ENCODE measurements at places on chromosomes 2 and 18. TPM values are rescaled to one million over a fixed set of nuclear protein-coding genes. Genes with fewer than 3 reads are reported as not detected.
A peak's percentile ranks its signal among the peaks of the same experiment; 100 is the strongest.

SKA1 gene
- 38.6 TPM for total RNA-seq

DNA sequence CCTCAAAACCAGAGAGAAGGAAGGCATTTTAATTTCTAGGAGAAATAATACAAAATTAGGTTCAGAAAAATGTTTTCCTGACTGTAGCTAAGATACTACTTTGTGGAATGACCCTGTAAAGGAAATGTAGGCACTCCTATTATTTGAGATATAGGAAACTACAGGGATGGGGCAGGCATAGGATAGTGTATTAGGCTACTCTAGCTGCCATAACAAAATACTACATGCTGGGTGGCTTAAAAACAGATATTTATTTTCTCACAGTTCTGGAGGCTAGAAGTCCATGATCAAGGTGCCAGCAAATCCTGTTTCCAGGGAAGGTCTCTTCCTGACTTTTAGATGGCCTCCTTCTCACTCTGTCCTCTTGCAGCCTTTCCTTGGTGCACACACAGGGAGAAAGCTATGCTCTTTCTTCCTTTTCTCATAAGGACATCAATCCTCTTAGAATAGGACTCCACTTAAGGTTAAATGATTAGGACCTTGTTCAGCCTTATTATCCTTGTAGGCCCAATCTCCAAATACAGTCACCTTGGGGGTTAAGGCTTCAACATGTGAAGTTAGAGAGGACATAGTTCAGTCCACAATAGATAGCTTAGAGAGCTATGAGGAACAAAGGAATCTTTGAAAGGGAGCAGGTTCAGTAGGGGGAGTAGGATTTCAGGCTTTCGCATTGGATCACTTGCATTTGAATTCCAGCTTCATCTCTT is 14.0 kb upstream of the CAVIN2 start:
- no peak for DNase-seq

GRCh38 chr2:3667151-3667631 is 9.2 kb downstream of the ALLC start:
- no peak for DNase-seq

- no peak for DNase-seq
Observed at GRCh38 chr2:21837168-21837960, 713.6 kb downstream of the TDRD15 start.

PLEKHH2 gene
- total RNA-seq: 2.2 TPM

DNA sequence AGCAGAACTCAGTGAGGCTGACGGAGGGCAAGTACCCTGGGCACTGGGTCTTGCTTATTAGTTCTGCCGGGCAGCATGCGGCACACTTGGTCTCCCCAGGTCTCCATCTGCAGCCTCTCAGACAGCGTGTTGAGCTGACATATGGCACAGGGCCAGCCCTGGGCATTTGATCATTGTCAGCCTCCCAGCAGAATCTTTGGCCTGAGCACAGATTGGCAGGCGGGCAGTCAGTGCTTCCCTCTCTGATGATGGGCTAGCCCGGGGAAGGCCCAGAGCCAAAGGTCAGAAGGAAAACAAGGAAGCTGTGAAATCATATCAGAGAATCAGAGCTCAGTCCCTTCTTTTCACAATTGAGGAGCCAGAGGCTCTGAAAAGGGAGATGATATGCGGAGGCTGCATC is 150.1 kb upstream of the LRRTM1 start:
- DNase-seq: no peak

CPO gene
- total RNA-seq: not detected

GRCh38 chr18:12858991-12859390 is 25.0 kb downstream of the PTPN2 start:
- DNase-seq: no peak

DNA sequence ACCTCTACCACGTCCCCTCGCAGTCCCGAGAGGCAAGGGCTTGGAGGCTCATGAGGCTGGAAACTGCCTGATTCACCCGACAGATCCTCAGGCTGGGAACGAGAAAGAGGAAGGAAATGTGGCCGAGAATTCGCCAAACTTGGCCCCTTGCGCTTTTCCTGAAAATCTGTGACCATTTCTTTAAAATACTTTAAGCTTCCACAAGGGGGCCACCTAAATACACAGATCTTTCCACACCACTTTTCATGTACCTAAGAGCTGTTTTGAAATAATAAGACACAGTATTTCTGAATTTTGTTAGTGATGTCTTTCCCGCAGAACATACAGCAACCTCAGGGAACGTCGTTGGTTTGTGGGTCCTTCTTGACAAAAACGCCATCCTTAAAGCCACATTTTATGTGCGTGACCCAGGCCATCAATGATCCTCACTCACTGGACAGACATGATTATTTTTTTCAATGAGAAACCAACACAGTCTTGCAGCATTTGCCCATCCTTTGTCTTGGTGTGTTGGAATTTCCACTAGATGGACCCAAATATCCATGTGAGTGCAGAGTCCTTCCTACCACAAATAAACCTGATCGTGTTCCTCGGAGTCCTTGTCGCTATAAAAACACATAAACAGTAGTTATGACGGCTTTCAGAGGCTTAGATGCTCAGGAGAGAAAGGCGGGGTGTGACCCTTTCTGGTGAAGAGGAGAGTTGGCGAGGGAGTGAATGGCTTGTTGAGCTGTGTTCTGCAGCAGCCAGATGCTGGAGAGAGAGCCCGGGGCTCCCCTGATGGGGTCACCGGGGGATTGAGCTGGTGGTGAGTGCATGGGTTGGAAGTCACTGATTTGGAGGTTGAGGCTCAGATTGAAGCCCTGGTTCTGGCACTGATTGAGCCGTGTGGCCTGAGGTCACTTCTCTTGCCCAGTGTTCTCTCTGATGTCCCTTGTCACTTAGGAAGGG is 25.0 kb downstream of the DCDC2C start:
- DNase-seq: no peak

DNA sequence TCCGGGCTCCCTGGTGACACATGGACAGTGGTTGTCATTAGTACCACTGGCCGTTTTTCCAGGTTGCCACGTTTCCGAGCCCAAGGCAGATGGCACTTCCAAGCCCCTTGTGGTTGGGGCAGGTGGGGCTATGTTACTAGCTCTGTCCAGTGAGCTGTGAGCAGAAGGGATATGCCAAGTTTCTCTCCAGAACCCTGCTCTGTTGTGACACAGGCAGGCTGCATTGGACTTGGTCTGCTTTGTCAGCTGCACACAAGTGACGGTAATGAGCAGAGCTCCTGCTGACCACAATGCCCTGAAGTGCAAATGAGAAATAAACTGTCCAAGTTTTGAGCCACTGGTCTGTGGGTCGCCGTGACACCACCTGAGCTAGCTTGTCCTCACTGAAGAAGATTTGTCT is 118.8 kb downstream of the GYPC start:
- DNase-seq: no peak

EMILIN2 gene
- 12.0 TPM for total RNA-seq

DNA sequence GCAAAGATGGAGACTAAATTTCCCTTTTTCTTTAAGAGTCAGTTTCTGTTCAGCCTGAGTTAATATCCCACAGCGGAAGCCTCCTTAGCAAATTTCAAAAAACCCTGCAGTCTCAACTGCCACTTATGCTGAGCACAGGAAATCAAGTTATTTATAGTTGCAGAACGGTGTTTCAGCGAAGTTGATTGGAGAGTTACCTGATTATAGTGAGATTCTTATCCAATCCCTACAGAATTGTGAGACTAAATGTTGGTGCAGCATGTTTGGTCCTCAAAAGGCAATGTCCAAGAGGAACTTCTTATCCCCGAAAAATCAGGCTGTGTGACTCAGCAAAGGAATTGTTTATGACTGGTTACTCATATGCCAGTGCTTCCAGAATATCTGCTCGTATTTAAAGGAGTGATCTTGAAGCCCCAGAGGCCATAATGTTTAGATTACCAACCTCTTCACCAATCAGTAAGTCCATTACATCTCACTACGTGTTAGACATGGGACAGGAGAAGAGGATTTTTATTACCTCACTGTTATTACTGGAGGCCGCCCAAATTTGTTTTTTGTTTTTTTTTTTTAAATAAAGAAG is 67.9 kb downstream of the LRRFIP1 start:
- DNase-seq: peak; percentile 32

- no peak for DNase-seq
Observed at GRCh38 chr18:47775961-47776360, 154.5 kb downstream of the SMAD2 start.

ELAC1 gene
- 4.7 TPM for total RNA-seq

OSBPL6 gene
- 2.5 TPM for total RNA-seq

DNA sequence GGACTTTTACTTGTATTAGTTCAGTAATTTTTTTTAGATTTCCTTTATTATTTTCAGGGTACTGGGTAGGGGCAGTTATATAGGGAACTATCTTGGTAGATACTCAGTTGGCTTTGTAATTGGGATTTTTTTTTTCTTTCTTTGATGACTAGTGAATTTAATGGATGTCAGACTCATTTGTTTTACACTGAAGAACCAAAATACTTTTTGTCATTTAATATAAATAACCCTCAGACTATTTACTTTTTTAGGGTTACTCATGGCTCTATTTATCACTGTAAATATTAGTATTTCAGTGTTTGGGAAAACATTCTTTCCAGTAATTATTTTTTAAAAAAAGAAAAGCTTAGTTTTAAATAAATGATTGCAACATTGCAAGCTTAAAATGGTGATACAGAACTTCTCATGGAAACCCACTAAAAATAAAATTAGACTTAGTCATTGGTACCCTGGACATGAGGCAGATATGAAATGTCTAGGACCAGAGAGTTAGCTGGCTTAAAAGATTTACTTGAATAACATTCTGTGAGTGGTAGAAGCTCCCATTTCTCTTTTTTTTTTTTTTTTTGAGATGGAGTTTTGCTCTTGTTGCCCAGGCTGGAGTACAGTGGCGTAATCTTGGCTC is 74.4 kb upstream of the CYP20A1 start:
- no peak for DNase-seq

GRCh38 chr2:114170070-114170469 is 272.4 kb upstream of the DPP10 start:
- no peak for DNase-seq

DNA sequence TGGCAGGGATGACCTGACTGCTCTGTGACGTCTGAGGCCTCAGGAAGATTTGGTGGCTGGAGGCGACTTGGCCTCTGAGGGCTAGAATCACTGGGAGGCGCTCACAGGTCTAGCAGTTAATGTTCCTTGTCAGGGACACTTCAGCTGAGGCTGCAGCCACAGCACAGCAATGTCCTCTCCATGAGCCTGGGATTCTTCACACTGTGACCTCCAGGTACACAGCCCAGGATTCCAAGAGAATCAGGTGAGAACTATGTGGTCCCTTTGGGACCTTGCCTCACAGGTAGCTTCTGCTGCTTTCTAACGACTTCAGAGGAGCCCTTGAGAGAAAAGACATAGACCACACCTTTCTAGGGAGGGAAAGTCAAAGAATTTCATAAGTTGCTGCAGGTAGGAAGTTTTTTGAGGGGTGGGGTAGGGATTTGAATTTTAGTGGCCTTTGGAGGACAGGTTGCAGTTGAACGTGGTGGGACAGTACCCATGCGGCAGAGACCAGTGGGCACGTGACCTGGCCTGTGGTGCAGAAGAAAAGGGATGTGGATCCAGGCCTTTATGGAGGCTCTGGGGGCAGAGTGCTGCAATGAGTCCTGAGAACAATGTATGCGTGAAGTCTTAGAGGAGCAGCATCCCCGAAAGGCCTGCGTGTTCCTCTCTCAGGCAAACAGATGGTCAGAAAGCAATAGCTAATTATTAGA is 86.2 kb downstream of the LYPD1 start:
- no peak for DNase-seq

DNA sequence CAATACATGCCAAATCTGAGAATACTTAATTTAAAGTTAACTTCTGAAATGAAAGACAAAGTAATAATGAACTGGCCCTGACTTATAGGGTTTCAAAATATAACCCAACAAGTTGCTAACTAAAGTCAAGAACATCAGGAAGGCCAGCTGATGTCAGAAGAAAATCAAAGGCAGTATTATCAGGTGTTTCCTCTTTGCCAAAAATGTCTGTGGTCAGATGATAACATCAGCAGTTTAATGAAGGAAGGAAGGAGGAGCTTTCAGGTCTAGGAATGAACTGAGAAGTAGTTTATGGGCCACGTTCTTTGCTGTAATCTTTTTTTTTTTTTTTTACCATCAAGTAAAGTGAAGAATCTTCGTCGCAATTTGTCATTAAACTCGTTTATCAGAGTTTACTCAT is 40.9 kb downstream of the CDH2 start:
- DNase-seq: no peak

- no peak for DNase-seq
Observed at GRCh38 chr2:197940382-197940781, 136.0 kb downstream of the PLCL1 start.

- peak; percentile 30 for DNase-seq
Observed at GRCh38 chr18:11324956-11325882, 175.8 kb upstream of the PIEZO2 start.

UGT1A4 gene
- not detected for total RNA-seq

GRCh38 chr18:41244591-41245037 is 710.4 kb upstream of the PIK3C3 start:
- DNase-seq: no peak

RAB6C gene
- not detected for total RNA-seq

CCDC121 gene
- 0.44 TPM for total RNA-seq

MC2R gene
- not detected for total RNA-seq

GRCh38 chr2:201985728-201986462 is 47.8 kb upstream of the FZD7 start:
- no peak for DNase-seq
